ENCODE measurements at places on chromosomes 3 and 15.

- no peak for DNase-seq
Observed at GRCh38 chr15:93048759-93049161, 40.3 kb downstream of the RGMA start.

- no peak for DNase-seq
Observed at GRCh38 chr15:71290002-71290401, 174.7 kb downstream of the THSD4 start.

DNA sequence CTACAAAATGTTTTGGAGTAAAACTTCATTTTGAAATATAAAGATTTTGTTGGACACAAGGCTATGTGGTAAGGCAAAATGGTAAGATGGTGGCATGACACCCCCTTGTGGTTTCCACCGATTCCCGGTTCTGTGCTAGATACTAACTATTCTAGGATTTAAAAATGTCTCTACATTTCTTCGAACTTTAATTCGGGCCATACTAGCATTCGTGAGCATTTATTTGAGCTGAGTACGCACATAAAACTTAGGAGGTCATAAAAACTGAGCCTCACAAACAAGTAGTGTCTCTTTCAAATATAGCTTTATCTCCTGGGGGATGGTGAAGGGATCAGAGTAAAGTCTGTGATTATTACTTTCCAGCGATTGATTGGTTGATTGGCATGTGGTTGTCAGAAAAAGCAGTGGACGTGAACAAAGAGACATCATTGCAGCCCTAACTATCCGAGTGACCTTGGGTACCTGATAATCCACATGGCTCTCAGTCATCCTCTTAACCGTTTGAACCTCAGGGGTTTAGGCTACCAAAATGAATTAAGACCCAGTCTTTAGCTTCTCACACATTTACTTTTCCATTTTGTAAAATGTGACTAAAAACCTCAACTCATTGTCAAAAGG lies 1.1 kb upstream of the ZNF639 start:
- no peak for DNase-seq

GRCh38 chr3:47261301-47261700 lies 21.3 kb downstream of the KIF9 start:
- no peak for DNase-seq

- no peak for DNase-seq
Observed at GRCh38 chr3:150613709-150614480, 10.8 kb downstream of the SELENOT start.

DNA sequence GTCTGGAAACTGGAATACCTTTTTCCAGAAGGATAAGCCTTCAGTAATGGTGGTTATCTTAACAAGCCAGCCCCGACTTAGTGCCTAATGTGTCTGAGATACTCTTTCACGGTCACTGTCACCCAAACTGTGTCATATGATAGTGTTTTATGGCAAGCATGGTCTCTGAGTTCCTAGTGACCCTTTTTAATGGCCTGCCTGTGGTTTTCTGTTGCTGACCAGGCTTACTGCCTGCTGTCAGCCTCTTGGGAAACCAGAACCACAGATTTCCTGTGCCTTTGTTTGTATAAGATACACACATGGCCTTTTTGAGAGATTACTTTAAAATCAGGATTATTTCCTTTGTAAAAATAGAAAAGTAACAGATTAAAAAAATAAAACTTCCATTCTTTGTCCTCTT lies 22.4 kb downstream of the HPS3 start:
- DNase-seq = no peak

DNA sequence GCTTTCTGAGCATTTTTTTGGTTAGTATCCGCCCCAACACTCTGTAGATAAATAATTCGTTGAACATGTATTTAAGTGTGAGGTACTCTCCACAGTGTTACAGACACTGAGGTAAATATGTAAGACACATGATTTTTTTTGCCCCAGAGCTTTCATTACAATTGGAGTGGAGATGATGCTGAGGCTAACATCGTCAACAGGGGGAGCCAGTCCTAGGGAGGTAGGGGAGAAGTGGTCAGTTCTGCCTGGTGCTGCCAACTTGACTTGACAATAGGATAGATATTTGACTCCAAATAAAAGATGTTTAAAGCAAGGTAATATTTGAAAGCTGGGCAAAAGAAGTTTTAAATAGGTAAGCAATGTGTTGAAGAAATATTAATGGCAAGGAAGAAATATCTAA lies 295.7 kb downstream of the UNC13C start:
- DNase-seq = no peak

- no peak for DNase-seq
Observed at GRCh38 chr3:95356764-95357501, 1294.1 kb downstream of the NSUN3 start.

- no peak for DNase-seq
Observed at GRCh38 chr15:33089878-33090757, 104.4 kb downstream of the FMN1 start.

DNA sequence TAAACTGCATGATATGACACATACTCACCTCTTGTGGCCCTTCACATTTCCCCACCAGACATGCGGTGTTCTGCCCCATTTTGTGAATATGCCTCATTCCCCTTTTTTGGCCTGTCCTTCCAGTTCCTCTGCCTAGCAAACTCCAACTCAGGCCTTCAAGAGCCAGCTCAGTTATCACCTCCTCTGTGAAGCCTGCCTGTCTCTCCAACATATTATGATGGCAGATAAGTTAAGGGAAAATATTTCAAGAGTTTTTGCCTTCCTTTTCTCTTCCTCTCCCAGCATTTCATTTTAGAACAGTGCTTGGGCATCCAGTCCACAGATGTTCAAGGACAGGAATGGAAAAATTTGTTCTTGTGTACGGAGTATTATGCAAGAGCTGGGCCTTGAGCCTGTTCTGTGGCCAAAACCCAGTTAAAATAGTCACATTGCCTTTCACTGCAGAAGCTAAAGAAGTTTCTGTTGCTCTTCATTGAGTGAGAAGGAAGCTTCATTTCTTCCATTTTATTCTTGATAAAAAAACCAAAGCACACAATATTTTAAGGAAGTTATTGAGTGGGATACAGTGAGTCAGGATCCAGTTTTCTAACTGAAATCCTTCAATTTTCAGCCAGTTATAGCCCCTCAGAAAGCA lies 192.0 kb downstream of the GHSR start:
- no peak for DNase-seq

DNA sequence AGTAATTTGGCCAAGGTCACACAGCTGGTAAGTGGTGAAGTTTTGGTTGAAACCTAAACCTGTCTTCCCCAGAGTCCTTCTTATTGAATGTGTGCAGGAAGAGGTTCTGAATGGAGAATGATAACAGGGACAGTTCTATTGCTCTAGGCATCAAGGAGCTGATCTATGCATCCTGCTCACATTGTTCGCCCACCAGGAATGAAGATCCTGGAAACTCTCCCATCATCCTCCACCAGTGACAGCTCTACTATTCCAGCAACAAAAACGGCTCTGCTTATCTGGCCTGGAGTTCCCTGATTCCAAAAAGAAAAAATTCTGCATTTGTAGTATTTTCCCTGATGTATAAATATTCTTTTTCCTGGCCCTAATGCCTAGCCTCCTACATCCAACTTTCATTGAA lies 16.4 kb upstream of the TNFAIP8L3 start:
- no peak for DNase-seq

DNA sequence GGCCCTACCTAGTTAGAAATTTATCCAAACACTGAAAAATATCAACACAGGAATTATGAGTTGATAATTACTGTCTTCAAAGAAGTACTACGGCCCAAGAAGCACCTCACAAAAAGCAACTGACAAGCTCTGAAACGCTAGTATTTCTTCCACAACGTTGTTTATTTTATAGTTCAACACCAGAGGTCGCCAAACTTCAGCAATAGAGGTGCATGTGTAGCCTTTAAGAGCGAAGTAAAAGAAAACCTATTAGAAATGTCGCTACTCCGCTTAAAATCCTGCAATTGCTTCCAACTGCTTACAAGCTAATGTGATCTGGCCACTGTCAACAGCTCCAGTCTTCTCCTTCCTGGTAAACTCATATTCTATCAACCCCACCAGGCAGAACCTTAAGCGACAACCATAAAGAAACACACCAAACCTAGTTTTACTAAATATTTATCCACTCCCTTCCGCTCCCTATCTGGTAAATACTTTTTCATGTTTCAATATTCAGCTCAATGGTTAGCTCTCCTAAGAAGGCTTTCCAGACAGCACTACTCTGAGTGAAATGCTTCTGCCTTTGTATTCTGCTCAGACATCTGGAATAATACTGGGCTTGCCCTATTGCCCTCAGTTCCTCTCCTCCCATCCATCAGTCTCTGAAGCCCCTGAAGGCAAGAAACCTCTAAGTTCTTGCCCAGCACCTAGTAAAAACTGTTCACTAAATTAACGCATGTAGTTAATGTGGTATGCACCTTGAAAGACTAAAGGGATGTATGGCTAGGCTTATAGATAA lies 110.2 kb downstream of the NR1I2 start:
- peak; percentile 54 for DNase-seq

GRCh38 chr3:162034368-162034767 lies 537.8 kb downstream of the OTOL1 start:
- no peak for DNase-seq

GRCh38 chr3:12946251-12946648 lies 104.9 kb upstream of the RPL32 start:
- no peak for DNase-seq

- no peak for DNase-seq
Observed at GRCh38 chr3:64844558-64844957, 156.8 kb upstream of the ADAMTS9 start.

- no peak for DNase-seq
Observed at GRCh38 chr15:48856942-48857341, 21.0 kb upstream of the EID1 start.

GRCh38 chr15:70777170-70777926 lies 14.0 kb upstream of the UACA start:
- DNase-seq = no peak

GRCh38 chr3:187744169-187745151 lies 808 bp downstream of the BCL6 start:
- DNase-seq = no peak

GRCh38 chr3:154229217-154229590 lies 95.1 kb downstream of the DHX36 start:
- DNase-seq = no peak

- DNase-seq = no peak
Observed at GRCh38 chr3:5606884-5607472, 419.5 kb downstream of the EDEM1 start.

Measured in neuronal stem cell (in vitro differentiated cells).